ENCODE measurements at places on chromosomes 1 and 21.

GRCh38 chr1:215566556-215567490 is at the start of gene KCTD3:
Gene KCTD3 (plus strand): TSS chr1:215567304. CDS start chr1:215567686, 382 bp downstream.
- no peak for DNase-seq

DNA sequence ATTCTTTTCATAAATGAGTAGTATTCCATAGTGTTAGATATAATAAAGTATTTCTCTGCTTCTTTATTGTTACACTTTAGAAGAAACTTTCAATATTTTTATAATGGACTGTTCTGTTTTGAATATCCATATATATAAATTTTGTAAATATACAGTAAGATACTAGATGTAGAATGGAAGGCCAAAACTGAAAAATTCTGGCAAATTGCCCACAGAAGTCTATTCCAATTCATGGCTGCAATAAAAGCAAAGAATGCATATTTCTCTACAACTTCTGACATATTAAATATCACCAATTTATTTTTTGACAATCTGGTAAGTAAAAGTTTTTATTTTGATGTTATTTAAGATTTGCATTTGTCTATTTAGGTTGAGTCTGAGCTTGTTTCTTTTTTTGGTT is 532.5 kb downstream of the NCAM2 start:
- DNase-seq, result no peak

DNA sequence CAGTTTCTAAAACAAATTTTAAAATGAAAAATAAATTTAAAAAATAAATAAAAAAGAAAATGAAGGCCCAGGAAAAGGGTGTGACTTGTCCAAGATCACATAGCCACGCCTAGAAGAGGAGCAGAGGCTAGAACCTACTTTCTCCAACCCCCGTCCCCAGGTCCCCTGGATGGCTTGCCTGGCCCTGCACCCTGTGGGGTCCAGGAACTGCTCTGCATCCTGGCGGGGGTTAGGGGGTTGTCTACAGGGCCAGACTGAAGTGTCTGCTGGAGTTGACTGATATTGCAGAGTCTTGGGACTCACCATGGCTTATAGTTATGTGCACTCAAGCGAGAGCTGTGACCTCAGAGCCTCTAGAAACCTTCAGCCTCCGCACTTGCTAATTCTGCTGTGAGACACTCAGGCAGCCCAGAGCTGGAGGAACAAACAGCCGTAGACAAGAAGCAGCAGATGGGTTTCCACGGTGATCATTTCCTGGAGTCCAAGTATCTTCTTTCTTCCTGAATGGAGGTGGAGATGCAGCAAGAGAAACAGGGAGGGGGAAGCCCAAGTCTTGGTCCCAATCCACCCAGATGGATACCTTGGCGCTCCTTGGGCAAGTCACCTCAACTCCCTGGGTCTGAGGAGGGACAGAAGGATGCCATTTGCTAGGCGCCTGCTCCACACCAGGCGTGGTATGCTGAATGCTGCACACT is 5.2 kb upstream of the EXTL1 start:
- no peak for DNase-seq

DNA sequence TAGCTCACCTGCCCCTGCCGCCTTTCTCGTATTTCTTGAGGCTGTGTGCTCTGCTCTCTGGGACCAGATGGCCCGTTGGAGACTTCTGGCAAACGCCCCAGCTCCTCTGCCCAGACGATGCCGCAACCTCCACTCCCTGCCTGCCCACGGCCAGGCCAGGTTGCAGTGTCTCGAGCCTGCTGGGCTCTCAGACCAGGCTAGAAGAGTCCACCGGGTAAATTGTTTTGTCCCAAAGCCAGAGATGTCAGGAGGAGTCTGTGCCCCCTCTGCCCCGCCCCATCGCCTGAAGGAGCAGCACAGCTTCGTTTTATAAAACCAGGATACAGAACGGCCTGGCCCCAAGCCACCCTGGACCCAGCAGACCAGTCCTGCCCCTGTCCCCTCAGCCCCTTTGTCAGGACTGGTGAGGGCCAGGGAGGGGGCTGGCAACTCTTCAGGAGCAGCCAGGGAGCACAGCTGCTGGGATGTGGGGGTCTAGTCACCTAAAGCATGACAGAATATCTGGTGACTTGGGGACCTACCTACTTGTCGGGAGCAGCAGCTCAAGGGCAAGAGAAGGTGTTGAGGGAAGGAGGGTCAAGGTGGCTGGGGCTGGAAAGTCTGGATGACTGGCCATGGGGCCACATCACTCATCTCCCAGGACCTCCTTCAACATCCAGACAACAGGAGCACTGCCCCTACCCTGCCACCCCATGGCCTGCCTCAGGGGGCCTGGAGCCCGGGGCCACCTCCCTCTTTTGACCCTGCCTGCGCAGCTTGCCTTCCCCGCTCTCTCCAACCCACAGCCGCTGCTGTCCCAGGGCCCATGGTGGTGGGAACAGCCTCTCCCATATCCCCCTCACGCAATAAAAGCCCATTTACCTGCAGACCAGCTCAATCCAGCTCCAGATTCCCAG is 33.9 kb upstream of the LBR start:
- DNase-seq, result no peak

DNA sequence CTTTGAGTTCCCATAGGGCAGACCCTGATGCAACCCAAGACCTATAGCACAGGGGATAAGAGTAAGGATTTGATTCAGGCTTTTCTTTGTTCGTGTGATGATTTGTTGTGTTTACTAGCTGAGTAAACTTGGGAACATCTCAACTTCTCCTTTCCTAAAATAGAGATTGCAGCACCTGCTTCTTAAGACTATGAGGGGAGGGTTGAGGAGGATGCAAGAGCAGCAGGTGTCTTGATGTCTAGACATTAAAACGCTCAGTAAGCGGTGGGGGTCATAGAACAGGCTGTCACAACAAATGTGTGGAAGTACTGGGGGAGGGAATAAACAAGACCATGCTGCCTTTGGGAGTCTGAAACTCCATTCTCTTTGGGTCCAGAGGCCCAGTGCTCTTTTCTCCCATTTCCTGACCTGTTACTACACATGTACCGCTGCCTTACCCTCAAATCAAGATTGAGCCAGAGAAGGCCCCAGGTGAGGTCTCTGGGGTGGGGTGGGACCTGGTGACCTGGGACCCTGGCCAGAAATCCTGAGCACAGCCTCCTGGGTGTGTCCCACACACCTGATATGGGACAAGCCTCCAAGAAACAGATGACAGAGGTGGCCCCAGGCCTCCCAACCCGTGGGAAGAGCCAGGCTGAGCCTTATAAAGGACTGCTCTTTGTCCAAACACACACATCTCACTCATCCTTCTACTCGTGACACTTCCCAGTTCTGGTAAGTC is at the start of gene S100A7A:
Gene S100A7A, plus strand, starts transcription at position 671 of the 721 bp plus-strand sequence. CDS start 1,563 bp downstream, outside the sequence.
- no peak for DNase-seq

All from stimulated activated CD8-positive, alpha-beta memory T cell treated with anti-CD3 and anti-CD28 coated beads, Interleukin-12 subunit alpha, Interleukin-12 subunit beta, amount 100 ng/mL, for 1 hour (primary cell).